Right atrium auricular region (tissue), 2 donors: ENCODE measurements at places on chromosomes 12 and 14. TPM values are rescaled to one million over a fixed set of nuclear protein-coding genes. Genes with fewer than 3 reads are reported as not detected.
A peak's percentile ranks its signal among the peaks of the same experiment; 100 is the strongest.

DNA sequence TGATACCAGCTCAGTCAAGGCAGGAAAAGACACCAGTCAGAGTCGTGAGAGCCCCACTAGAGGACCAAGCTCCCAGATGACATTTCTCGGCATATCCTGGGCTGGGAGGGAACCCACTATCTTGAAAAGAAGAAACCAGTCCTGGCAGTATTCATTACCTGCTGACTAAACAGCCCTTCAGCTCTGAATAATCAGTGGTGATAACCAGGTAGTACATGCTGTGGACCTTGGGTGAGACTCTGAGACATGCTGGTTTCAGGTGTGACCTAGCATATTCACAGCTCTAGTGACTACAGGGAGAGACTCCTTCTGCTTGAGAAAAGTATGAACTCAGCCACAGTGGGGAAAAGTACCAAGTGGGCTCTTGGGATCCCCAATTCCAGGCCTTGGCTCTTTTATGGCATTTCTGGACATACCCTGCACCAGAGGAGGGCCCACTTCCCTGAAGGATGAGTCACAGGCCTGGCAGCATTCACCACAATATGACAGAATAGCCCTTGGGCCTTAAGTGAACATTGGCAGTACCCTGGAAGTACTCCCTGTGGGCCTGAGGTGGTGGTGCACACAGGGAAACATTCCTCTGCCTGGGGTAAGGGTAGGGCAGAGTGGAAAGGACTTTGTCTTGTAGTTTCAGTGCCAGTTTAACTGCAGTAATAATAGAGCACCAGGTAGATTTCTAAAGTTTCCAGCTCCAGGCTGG lies 82.6 kb upstream of the SLC38A4 start:
- no peak overlapping the region for H3K27ac ChIP-seq
- H3K4me1 ChIP-seq, result no peaks in the 10 kb centered on the region
- H3K27me3 ChIP-seq, result no peaks in the 10 kb centered on the region
- DNase-seq, result no peak
- no peak overlapping the region for H3K4me3 ChIP-seq

DNA sequence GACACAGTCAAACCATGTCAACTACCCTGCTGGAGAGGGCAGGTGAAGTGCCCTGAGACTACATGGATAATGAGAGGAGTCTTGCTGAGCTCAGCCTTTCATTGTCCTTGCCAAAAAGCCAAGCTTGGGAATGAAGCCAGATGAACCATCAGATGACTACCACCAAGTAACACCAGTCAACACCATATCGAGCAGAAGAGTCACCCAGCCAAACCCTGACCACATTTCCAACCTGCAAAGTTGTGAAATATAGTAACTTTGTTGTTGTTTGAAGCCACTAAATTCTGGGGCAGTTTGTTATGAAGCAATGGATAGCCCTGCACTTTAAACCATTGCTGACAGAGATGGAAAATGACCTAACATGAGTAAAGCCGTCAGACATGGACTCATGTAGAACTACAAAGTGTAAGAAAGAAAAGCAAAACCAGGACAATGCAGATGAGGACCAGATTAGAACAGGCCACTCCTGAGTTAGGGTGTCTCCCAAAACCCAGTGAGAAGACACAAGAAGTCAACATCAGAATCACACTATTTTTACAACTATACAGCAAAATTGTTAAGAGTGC lies 12.5 kb upstream of the CRADD start:
- no peak for DNase-seq
- H3K4me3 ChIP-seq, result no peak overlapping the region
- no peaks in the 10 kb centered on the region for H3K36me3 ChIP-seq
- no peaks in the 10 kb centered on the region for H3K27me3 ChIP-seq
- no peak overlapping the region for H3K27ac ChIP-seq

DNA sequence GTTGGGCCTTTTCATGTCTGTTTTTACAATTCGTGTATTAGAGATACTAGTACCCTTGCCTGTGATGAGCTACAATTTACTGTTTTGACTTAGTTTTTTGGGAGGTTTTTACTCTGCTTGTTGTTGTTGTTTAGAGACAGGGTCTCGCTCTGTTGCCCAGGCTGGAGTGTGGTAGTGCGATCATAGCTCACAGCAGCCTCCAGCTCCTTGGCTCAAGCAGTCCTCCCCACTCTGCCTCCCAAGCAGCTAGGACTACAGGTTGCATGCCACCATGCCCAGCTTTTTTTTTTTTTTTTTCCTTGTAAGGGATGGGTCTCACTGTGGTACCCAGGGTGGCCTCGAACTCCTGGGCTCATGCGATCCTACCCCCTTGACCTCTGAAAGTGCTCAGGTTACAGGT lies 52.0 kb upstream of the DIP2B start:
- no peaks in the 10 kb centered on the region for H3K4me1 ChIP-seq
- DNase-seq, result no peak
- no peak overlapping the region for H3K4me3 ChIP-seq
- H3K27ac ChIP-seq, result no peak overlapping the region
- H3K27me3 ChIP-seq, result no peaks in the 10 kb centered on the region
- H3K36me3 ChIP-seq, result peaks cover 36% of the 10 kb centered on the region

- H3K4me3 ChIP-seq, result no peak overlapping the region
- no peaks in the 10 kb centered on the region for H3K4me1 ChIP-seq
- no peaks in the 10 kb centered on the region for H3K36me3 ChIP-seq
- H3K27me3 ChIP-seq, result no peaks in the 10 kb centered on the region
- no peak for DNase-seq
These were observed 78.4 kb upstream of the PARP11 start for GRCh38 chr12:3951380-3952135.

GRCh38 chr12:131613678-131614077 lies 97.2 kb upstream of the SFSWAP start:
- no peak for DNase-seq
- H3K27me3 ChIP-seq, result no peaks in the 10 kb centered on the region
- H3K27ac ChIP-seq, result no peak overlapping the region
- H3K4me3 ChIP-seq, result no peak overlapping the region
- H3K4me1 ChIP-seq, result no peaks in the 10 kb centered on the region
- H3K36me3 ChIP-seq, result no peaks in the 10 kb centered on the region

GRCh38 chr14:99478128-99478527 lies 2.5 kb downstream of the SETD3 start:
- H3K27ac ChIP-seq, result peak overlapping the region; percentile 90
- DNase-seq, result no peak
- H3K4me3 ChIP-seq, result no peak overlapping the region
- no peaks in the 10 kb centered on the region for H3K36me3 ChIP-seq

DNA sequence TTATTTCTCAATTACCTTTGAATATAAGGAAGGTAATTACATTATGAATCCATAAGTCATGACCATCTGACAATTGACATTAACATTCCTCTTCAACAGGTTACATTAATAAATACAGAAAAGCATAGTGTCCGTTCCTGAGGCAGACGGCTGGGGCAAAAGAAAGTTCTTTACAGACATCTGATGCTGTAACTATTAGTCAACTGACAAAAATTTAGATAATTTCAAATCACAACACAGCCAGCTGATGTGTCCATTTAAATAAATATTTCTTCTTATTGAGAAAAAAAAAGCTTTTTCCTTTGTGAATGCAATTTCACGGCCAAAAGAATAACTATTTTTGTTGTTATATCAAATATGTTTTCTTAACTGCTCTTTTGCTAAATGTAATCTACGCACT lies 9.2 kb upstream of the PYROXD1 start:
- no peaks in the 10 kb centered on the region for H3K4me1 ChIP-seq
- H3K27ac ChIP-seq, result no peak overlapping the region
- H3K36me3 ChIP-seq, result no peaks in the 10 kb centered on the region

GRCh38 chr12:8038659-8039114 lies 6.2 kb downstream of the FOXJ2 start:
- H3K36me3 ChIP-seq, result peaks cover 40% of the 10 kb centered on the region
- H3K4me3 ChIP-seq, result peak overlapping the region; percentile 26
- peak overlapping the region; percentile 96 for H3K27ac ChIP-seq
- DNase-seq, result no peak
- H3K27me3 ChIP-seq, result no peaks in the 10 kb centered on the region

GRCh38 chr14:68682166-68683103 lies 110.4 kb downstream of the ZFP36L1 start:
- H3K27ac ChIP-seq, result peak overlapping the region; percentile 65
- no peaks in the 10 kb centered on the region for H3K36me3 ChIP-seq
- DNase-seq, result peak; percentile 79
- H3K4me1 ChIP-seq, result no peaks in the 10 kb centered on the region
- H3K27me3 ChIP-seq, result no peaks in the 10 kb centered on the region

TAS2R30 gene
- total RNA-seq, result 0.90 TPM

RNU4-1 gene
- total RNA-seq, result not detected

TECPR2 gene
- total RNA-seq, result 13.2 TPM

KRT77 gene
- total RNA-seq, result not detected

CMA1 gene
- total RNA-seq, result not detected

KLRC2 gene
- total RNA-seq, result not detected

NKX2-1 gene
- total RNA-seq, result not detected
